Hindlimb muscle (tissue), 1 donor: ENCODE measurements at places on chromosomes 4 and X.

- DNase-seq, result no peak
Observed at GRCh38 chr4:122195718-122196117, 43.6 kb downstream of the BLTP1 start.

DNA sequence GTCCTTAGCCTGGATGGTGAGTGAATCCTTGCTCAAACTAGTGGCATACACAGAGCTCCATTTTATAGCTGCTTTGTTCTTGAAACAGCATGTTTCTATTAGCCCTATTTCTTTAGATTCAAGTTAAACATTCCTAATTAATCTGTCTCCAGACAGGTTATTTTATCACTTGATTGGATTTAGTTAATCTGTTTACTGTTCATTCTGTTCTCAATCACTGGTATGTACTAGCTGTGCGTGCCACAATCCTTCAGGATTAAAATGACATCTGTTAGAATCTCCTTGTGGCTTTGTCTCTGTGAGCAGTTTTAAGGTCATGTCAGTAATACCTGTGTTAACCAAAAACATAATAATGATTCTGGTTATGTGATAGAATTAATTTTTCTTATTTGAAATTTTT lies 36.5 kb downstream of the PTPN13 start:
- no peak for DNase-seq

DNA sequence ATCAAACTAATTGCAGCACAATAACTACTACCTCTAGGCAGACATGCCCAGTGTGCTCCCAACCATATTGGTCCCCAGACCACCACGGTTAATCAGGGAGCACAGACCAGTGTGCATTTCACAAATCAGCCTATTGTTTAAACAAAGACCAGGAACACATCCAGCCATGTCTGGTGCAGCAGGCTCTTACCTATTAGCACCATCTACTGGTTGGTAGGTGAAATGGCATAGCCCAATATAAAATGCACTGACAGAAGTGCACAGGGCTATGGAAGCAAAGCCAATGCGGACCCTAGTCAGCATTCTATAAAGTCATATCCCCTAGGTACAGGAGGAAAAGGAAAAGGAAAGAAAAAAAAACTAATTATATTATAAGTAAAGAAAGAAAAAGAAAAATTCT lies 15.5 kb upstream of the CYLC1 start:
- no peak for DNase-seq

- no peak for DNase-seq
Observed at GRCh38 chr4:113783289-113783688, 21.8 kb upstream of the CAMK2D start.

- peak; percentile 11 for DNase-seq
Observed at GRCh38 chrX:110180928-110181310, 137.0 kb downstream of the AMMECR1 start.

GRCh38 chr4:101049549-101050001 lies 297.8 kb downstream of the PPP3CA start:
- DNase-seq, result no peak

DNA sequence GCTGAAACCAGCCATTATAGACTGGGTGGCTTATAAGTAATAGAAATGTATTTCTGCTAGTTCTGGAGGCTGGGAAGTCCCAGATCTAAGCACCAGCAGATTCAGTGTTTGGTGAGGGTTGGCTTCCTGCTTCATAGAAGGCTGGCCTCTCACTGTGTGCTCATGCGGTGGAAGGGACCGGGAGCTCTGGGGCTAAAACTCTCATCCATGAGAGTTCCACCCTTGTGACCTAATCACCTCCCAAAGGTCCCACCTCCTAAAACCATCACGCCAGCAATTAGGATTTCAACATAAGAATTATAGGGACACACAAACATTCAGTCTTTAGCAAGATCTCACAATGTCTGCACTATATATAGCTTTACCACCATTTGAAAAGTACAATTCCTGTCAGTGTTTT lies 215.2 kb downstream of the CBR4 start:
- no peak for DNase-seq

DNA sequence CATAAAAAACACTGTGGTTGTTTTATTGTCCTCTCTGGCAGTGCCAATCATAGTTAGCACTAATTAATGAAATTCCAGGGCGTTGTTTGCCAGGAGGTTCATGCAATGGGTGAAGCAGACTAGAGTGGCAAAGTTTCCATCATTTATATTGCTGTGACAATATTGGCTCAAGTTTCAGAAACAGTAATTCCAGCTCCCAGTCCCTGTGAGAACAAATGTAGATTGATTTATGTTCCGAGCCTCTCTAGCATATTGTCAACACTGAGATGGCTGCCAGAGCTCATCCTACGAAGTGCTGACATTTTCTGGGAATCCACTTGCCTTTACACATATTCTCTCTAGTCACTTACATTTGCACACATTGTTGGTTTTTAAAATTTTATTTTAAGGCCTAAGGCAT lies 440.0 kb upstream of the IGFBP7 start:
- DNase-seq, result peak; percentile 23

GRCh38 chrX:16022580-16023200 lies 100.7 kb upstream of the GRPR start:
- no peak for DNase-seq

DNA sequence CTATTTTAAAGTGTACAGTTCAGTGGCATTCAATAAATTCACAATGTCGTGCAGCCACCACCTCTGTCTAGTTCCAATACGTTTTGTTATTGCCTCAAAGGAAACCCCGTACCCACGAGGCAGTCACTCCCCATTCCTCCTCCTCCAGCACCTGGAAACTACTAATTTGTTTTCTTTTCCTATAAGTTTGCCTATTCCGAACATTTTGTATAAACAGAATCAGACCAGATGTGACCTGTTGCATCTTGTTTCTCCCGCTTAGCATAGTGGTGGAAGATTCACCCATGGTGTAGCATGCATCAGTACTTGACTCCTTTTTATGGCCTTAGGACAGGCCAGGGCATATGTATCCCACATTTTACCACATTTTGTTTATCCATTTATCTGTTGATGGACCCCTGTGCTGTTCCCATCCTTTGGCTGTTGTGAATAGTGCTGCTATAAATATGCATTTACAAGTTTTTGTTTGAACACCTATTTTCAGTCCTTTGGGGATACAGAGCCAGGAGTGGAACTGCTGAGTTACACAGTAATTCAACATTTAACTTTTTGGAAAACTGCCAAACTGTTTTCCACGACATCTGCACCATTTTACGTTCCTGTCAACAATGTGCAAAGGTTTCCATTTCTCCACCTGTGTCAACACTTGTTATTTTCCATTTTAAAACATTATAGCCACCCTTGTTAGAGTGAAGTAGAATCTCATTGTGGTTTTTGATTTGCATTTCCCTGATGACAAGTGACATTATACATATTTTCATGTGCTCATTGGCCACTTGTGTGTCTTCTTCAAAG lies 57.8 kb upstream of the STX18 start:
- DNase-seq, result no peak

GRCh38 chrX:136163689-136164088 lies 16.4 kb downstream of the FHL1 start:
- DNase-seq, result no peak

DNA sequence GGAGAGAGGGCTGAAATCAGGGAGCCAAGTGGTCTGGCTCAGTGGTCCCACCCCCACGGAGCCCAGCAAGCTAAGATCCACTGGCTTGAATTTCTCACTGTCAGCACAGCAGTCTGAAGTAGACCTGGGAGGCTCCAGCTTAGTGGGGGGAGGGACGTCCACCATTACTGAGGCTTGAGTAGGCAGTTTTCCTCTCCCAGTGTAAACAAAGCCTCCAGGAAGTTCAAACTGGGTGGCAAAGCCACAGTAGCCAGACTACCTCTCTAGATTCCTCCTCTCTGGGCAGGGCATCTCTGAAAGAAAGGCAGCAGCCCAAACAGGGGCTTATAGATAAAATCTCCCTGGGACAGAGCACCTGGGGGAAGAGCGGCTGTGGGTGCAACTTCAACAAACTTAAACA lies 88.1 kb downstream of the NPFFR2 start:
- DNase-seq, result no peak

GRCh38 chr4:1167244-1167949 lies 5.0 kb downstream of the SPON2 start:
- DNase-seq, result peak; percentile 81

DNA sequence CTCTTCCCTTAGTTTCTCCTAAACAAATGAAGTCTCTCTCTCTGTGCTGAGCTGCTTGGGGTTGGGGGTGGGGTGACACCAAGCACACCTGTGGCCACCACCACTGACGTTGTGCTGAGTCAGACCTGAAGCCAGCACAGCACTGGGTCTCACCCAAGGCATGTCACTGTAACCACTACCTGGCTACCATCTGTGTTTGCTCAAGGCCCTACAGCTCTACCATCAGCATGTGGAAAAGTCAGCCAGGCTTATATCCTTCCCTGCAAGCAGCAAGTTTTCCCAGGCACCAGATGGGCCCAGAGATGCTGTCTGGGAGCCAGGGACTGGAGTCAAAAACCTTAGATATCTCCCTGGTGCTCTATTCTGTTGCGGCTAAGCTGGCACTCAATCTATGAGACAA lies 6.9 kb downstream of the CXCL10 start:
- DNase-seq, result no peak

DNA sequence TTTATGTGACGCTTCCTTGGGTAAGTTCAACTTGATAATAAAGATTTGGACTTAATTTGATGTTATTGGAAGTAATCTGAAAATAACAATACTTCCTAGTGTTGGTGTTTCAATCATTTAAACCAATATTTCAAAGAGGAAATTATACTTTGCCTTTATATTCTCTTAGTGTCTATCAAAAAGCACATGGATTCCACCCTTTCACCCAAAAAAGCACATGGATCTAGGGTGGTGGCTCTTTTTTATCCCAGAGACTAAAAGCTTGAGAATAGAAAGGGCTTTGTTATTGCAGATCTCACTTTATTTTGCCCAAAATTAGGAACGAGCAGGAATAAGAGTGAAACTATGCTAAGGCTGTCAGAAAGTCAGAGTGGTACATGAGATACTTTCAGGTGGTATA lies 75.1 kb upstream of the RASGEF1B start:
- DNase-seq, result no peak

DNA sequence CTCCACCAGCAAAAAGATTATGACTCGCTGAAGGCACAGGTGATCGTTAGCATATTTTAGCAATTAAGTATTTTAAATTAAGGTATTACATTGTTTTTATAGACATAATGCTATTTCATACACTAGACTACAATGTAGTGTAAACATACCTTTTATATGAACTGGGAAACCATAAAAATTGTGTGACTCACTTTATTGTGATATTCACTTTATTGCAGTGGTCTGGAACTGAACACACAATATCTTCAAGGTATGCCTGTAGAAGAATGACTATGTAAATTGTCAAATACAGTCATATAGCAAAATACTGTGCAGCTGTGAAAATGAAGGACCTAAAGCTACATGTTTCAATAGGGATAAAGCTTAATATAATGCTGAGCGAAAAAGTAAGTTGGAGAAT lies 26.6 kb upstream of the MAML3 start:
- no peak for DNase-seq

- DNase-seq, result no peak
Observed at GRCh38 chrX:104662694-104663093, 96.7 kb downstream of the IL1RAPL2 start.

- DNase-seq, result no peak
Observed at GRCh38 chr4:41375561-41375960, 118.8 kb downstream of the UCHL1 start.

DNA sequence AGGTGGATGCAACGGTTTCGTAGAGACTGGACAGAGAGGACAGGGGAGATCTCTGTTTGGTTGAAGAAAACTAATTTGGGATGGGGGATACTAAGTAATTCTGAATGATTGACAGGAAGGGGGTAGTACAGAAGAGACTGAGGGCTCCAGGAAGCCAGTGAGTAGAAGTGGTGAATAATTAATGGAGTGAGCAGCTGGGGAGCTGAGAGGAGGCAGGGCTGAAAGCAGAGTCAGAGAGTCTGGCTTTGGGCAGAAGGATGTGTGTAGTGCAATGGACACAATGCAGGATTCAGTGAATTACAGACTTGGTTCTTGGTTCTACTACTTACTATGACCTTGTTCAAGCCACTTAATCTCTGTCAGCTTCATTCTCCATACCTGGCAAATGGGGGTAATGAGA lies 161.7 kb downstream of the RBMX2 start:
- no peak for DNase-seq

- no peak for DNase-seq
Observed at GRCh38 chrX:103464072-103464773, 55.1 kb downstream of the RAB40A start.

- DNase-seq, result no peak
Observed at GRCh38 chr4:107885865-107886264, 45.5 kb upstream of the CYP2U1 start.

GRCh38 chr4:65521666-65522065 lies 148.6 kb downstream of the EPHA5 start:
- no peak for DNase-seq

GRCh38 chr4:155319516-155319915 lies 57.2 kb downstream of the MAP9 start:
- DNase-seq, result no peak

DNA sequence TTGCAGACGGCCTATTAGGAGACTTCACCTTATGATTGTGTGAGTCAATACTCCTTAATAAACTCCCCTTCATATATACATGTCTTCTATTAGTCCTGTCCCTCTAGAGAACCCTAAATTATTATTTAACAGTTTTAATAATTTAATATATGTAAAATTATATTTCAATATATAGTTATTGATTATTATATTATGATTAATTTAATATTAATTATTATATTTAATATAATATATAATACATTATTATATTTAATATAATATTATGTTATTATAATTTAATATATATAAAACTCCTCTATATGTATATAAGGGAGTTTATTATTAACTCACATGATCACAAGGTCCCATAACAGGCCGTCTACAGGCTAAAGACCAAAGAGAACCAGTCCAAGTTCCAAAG lies 533.2 kb downstream of the ARAP2 start:
- DNase-seq, result no peak

DNA sequence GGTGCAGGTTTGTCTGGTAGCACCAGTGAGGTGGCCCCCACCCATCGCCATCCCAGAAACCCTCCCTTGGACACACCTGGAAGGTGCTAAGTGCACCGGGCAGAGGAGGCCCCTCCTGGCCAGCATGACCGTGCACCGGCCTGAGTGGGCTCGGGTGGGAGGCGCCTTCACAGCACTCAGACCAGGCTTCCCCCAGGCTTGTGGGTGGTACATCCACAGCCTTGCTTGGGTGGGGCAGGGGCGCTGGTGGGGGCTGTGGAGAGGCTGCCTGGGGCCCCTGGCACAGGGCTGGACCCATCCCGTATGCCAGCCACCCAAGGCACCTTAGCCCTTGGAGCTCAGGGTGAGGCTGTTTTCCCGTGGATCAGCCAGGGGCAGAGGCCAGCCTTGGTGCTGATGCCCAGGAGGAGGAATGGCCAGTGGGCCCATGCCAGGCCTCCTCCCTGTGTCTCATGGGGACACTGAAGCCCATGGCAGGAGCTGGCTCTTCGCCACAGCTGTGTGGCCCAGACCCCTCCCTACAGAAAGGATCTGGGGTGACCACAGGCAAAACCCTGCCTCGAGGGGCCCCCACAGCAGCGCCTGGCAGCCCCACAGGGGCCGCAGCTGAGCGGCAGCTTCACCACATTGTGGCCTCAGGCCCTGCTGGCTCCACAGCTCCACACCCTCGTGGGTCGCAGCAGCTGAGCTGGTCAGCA lies 21.4 kb downstream of the NKX1-1 start:
- DNase-seq, result no peak

GRCh38 chr4:141132709-141133145 lies 542 bp downstream of the RNF150 start:
- DNase-seq, result peak; percentile 72

- no peak for DNase-seq
Observed at GRCh38 chr4:173243917-173244658, 75.5 kb downstream of the GALNT7 start.

- DNase-seq, result no peak
Observed at GRCh38 chr4:15636818-15637217, 18.3 kb downstream of the FBXL5 start.

- no peak for DNase-seq
Observed at GRCh38 chrX:128754130-128754529, 701.9 kb upstream of the ACTRT1 start.
